ENCODE measurements at places on chromosomes 2 and 18.
A peak's percentile ranks its signal among the peaks of the same experiment; 100 is the strongest.

DNA sequence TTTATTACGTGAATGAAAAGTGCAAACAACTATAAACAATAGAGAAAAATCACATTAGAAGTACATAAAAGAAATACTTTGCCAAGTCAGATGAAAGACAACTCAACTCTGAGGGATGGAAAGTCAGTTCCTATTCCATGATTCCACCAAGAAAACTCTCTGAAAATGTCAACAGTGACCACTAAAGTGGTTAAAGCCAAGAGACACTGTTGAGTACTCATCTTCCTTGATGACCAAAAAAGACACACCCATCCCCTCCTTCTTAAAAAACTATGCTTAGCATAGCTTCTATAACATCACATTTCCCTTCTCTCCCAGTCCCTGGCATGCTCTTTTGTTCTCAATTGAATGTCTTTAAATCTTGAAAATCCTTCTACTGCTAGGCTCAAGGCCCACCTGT lies 160.0 kb downstream of the TCF4 start:
- DNase-seq = no peak

DNA sequence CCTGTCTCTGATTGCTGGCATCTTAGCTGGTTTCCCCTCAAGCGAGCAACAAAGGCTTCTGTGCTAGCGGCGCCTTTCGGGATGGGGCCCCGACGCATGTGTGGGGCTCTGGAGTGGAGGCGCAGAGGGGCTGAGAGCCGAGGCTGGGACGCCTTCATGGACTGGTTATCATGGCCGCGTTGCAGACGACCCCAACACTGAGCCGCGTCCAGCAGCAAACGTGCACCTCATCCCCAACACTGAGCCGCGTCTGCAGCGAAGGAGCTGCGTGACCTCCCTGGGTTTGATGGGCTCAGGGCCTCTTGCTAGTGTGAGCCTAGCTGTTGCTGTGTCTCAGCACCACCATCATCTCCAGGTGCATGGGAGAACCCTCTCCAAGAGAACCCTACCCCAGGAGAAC lies 123.7 kb upstream of the CTDP1 start:
- no peak for DNase-seq

DNA sequence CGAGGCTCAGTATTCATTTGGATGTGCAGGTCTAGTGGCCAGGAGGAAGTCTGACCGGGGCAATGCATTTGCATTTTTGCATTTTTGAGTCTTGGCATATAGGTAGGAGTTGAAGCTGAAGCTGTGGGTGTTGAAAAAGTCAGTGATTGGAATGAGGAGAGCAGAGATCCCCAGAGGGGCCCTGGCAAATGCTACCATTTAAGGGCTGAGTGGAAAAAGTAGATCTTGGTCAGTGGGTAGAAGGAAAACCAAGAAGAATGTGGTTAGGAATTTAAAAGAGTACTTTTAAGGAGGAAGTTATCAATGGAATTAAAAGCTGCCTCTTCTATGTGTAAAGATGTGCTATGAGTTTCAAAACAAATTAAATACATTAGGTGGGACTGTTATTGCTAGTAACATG lies 143.0 kb downstream of the ZEB2 start:
- DNase-seq = no peak

- no peak for DNase-seq
Measured at GRCh38 chr2:232501331-232501771, 13.7 kb upstream of the ECEL1 start.

DNA sequence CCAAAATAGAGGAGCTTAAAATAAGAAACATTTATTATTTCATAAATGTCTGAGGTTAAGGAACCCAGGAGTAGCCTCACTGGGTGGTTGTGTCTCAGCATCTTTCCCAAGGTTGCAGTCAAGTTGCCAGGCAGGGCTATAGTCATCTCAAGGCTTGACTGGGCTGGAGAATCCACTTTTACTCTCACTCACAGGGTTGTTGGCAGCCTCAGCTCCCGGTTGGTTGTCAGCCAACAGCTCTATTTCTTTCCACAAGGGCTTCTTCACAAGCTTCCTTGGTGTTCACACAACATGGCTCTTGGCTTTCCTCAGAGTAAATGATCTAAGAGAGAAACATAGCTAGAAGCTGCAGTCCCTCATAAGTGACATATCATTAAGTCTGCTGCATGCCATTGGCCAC lies 55.6 kb upstream of the TEX51 start:
- DNase-seq = no peak

DNA sequence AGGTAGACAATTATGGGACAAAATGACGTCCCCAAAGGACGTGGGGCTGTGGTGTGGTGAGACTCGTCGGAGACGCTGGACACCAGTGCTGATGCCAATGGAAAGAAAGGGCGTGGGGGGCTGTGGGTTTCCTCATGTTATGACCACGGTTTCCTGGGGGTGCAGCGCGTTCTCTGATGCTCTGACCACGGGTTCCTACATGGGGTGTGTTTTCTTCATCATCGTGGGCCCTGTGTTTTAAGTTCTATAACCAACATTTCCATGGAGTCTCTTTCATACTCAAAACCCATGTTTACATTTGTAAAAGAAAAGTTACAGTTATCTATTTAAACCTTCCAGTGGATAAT lies 141.6 kb downstream of the RTP5 start:
- no peak for DNase-seq

DNA sequence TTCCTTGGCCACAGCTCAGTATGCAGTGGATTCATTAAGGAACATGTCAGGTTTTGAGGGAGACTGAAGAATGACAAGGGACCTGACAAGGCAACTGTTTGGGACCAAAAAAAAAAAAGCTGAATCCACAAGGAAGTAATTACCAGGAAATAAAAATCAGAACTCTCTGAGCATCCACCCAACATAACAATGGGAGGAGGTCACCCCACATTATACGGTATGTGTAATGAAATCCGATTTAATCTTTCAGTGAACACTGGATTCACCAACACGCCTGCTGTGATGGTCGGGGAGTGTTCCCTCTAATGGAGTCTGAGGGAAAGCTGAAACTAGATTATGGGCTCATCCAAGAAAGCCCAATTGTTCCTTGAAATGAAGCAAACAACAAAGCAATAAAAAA lies 329.3 kb downstream of the ETAA1 start:
- DNase-seq = no peak

DNA sequence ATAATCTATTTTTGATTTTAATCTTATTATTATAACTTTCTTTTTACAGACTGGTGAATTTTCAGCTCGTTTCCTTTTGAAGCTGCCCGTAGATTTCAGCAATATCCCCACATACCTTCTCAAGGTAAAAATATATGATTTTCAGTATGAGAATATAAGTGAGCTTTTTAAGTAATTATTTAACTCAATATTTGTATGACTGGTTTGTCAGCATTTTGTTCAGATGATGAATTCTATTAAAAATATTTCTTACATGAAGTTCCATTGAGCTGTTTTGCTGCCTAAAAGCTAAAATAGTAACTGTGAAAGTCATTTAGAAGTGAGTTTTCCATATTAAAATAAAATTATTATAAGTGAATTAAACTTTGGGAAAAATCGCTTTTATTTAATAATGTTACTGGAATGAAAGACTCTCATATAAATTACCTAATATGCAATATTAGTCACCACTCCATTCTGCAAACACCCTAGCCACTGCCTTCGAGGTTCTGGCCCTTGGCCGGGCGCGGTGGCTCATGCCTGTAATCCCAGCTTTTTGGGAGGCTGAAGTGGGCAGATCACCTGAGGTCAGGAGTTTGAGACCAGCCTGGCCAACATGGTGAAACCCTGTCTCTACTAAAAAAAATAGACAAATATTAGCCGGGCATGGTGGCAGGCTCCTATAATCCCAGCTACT lies 155.3 kb downstream of the BABAM2 start:
- DNase-seq = no peak

DNA sequence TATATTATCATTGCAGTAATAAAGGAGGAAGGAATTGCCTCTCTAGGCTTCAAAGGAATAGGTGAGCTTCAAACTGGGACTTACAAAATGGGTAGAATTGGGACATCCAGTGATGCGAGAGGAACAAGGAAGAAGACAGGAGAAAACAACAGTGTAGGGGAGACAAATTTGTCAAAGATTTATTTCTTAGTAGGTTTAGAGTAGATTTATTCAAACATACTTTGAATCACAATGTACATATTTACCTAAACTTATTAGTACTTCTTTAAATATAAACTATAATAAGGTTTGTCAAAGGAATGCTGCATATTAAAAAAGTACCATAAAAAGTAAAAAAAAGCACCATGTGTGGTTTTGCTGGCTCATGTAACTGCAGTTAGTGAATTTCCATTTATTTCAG lies 161.4 kb upstream of the CDH2 start:
- no peak for DNase-seq

GRCh38 chr18:10912790-10913545 lies 236.4 kb downstream of the PIEZO2 start:
- no peak for DNase-seq

- peak; percentile 35 for DNase-seq
Measured at GRCh38 chr2:239201531-239201876, 199.3 kb downstream of the HDAC4 start.

DNA sequence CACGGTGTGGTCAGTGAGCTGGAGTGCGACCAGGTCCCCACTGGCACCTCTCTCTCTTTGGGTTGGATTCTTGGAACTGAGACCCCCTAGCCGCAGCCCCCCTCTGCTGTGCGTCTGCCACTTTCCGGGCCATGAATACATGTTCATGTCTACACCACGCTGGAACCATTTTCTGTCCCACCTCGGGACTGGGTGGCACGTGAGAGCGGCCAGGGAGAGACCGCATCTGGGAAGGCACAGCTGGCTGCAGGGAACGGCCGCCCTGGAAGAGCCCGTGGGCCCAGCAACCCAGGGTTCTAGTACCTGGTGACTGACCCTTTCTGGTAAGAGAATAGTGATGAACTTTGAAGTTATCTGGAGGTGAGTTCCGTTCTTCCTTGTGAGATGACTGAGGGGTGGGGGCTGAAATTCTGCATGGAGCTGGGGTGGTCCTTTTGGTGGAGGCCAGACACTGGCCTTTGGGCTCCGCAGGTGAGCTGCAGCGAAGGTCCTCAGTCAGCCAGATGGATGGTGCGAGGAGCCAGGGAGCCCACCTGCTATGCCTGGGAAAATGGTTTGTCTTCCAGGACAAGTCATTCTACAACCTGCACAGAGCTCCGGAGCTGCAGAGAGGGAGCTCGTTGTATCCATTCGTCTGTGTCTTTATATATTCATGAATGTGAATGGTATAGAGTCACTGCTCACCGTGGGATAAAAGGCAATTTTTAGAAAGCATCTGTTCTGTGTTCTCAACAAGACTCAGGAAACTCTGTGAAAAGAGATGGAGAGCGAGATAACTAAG lies 223.5 kb downstream of the NDUFA10 start:
- DNase-seq = no peak

DNA sequence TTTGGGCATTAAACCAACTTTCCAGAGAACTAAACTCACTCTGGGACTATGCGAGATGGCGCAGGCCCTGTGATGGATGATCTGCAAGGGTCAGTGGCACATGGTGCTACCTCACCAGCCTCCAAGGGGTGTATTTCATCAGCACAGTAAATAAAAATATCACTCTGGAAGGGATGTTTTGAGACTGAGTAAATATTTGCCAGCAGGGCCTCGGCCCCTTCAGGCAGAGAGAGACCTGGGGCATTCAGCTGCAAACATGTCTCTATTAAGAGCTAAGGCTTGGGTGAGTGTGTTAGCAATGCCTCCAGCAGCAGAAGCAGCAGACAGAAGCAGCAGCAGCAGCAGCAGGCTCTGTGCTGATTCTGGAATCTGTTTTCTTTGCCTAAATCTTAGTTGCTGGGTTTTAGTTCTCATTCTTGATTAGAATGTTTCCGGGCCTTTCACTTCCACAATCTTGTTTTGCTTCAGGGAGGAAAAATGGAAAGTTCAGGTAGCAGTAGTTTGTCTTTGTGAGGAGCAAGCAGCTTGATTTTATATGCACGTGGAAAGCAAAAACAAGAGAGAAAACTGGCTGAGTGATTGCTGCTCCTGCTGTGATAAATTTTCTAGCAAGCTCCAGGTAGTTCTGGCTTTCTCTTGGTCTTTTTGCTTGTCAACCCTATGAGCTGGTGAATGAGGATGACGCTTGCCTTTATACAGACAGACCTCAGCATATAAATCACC lies 18.6 kb downstream of the ADCYAP1 start:
- no peak for DNase-seq

DNA sequence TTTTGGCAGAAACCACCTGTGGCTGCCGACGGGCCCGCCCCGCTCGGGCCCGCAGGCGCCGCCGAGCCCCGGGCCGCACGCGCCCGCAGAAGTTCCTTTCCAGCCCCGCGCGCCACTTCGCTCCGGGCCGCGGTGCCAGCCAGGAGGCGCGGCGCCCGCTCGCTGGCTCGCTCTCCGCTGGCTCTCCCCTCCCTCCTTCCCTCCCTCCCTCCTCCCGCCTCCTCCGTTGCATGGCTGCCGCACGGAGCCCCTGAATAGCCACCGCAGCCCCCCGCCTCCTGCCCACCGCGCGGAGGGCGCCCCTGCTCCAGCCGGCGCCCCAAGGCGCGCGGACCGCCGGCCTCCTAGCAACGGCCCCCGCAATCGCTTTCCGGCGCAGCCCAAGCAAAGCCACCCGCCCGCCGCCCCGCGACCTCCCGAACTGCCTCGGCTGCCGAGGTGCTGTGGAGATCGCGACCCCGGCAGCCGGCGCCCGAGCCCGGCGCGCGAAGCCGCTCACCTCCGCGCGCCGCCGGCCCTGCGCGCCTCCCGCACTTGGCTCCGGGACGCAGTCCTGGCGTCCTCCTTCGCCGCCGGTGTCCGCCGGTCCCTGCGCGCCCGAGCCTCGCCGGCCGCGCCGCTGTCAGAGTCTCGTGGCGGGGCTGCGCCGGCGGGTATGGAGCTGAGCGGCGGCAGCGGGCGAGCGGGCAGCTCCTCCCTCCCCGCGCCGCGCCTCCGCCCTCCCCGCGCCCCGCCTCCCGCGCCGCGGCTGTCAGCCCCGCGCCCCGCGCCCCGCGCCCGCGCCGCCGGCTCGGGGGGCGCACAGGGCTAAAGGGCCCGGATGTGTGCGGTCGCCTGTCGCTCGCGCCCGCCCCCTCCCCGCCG lies at the start of gene ZBTB7C:
Gene ZBTB7C (minus strand): TSS at position 657 of the 864 bp plus-strand sequence.
- no peak for DNase-seq

DNA sequence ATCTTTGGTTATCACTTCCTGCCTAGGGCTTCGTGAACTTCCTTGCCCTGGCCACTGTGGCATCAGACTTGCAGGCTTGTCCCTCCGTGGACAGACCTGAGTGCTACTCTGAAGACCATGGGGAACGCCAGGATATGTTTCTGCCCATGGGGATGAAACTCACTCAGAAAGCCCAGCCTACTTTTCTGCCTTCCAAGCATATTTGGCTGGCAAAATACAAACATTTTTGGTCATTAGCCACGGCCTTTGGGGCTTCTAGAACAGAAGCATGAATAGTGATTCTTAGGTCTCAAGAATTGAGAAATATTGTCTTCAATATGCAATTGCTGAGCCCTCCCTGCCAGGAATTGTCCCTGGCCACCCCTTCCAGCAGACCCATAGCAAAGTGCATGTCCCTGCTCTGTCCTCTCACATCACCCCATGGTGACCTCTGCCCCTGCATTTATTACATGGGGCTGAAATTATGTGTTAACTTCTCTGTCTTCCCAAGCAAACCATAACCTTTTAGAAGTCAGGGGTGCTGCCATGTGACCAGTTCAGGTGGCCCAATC lies 152.4 kb downstream of the OSR1 start:
- DNase-seq = no peak

DNA sequence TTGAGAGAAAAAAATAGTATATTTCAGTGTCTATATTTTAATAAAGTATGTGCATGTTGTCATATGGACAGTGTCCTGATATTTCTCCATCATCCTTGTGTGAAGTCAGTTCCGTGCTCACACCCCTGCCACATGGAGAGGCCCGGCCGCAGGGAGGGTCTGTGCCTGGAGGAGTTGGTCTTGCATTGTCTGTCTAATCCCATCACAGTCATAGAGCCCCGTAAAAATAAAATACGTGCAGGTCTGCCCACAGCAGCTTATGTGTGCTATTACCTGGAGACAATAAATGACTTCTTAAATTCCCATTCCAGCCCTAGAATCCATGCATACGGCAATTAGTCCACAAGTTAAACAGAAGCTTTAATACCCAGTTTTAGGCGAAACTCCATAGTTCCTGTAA lies 20.1 kb downstream of the MAPRE2 start:
- DNase-seq = no peak
